Activated T-helper 17 cell treated with anti-CD3 and anti-CD28 coated beads, Interleukin-2, amount 50 U/mL, for 72 hours (primary cell): ENCODE measurements at places on chromosomes 6 and 20. TPM values are rescaled to one million over a fixed set of nuclear protein-coding genes. Genes with fewer than 3 reads are reported as not detected.
A peak's percentile ranks its signal among the peaks of the same experiment; 100 is the strongest.

GRCh38 chr6:22880686-22881433, 311.5 kb downstream of the HDGFL1 start:
- no peak for ATAC-seq

- no peak for ATAC-seq
Measured at GRCh38 chr6:87785229-87785862, 83.3 kb upstream of the AKIRIN2 start.

DNA sequence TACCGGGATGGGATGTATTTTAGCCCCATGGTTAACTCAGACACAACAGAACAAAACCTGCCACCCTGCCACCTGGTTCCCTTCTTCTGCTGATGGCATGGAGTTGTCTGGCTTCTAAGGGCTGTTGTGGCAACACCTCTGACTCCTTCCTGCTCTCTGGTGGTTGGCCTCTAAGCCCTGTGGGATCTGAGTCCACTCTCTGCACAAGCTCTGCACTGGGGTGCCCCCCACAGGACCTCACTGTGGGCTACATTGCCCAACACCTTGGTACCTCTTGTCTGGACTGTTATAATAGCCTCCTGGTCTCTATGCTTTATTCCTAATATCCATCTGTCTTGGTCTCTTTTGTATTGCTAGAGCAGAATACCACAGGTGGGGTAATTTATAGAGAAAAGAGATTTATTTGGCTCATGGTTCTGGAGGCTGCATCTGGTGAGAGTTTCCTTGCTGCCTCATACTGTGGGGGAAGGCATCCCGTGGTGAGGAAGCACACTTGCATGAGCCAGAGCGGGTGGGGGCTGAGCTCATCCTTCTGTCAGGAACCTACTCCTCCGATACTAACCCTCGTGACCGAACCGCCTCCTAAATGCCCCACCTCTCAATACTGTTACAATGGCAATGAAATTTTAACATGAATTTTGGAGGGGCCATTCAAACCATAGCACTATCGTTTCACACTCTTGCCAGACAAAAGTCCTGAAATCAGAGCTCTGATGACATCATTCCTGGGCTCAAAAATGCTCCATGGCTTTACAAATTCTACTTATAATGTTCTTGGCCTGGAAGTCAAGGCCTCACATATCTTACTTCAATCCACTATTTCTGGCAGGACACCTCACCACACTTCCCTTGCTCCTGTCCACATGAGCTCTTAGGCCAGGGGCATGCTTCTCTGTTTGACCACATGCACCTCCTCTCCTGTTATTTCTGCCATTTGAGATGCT, 127.2 kb downstream of the PAX1 start:
- no peak for ATAC-seq

DNA sequence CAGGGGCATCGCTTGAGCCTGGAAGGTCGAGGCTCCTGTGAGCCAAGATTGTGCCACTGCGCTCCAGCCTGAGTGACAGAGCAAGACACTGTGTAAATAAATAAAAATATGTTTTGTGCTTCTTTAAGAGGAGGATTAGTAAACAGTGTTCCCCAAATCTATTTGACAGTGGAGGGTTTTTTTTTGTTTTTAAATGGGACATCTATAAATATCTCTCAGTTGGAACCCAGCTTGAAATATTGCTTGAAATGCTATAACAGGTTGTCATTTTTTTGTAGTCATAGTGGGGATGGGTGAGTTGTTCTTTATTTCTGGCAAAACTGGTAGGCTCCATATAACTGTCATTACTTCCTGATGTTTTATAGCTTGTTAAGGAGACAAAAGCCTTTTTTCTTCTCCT, 54.3 kb downstream of the CARMIL1 start:
- no peak for ATAC-seq

DNA sequence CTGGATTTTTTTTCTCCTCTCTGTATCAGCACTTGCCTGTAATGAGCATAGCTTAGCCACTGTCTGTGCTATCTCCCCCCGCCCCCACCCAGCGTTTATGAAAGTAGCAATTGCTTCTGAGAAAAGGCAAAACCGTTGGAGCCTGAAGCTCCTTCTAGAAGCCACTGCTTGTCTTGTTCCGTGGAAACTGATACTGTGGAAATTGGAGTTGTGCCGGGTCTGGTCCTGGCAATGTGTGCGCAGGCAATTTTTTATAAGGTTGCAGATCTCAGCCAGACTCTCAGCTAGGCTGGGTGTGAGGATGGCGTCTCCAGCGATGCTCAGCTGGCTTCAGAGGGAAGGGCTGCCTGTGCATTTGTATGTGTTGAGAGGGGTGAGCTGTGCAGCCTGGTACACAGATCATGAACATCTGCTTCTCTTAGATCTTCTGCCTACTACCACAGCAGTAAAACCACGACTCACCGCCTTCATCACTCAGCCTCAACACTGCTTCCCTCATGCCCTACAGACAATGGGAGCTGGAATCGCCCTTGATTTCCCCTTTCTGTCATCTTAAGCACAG, 72.4 kb upstream of the GTSF1L start:
- ATAC-seq, result peak; percentile 21

- no peak for ATAC-seq
Measured at GRCh38 chr6:562052-562676, 94.7 kb downstream of the HUS1B start.

DNA sequence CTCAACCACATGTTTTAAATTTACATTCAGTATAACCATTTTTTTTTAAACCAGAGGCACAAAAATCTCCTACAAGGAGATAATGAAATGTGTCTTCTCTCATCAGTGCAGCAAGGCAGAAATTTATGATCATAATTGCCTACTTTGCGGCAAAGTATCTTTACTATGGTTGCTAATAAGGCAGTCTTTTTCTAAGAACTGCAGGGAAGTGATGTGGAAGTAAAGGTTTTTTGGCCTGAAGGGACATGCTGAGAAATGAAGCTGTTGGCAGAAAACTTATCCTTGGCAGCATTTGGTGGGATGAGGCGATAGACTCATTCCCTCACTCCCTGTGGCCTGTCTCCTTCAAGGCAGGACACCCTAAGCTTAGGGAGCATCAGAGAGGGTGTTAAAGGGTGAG, 48.7 kb downstream of the SCGN start:
- ATAC-seq, result no peak

- no peak for ATAC-seq
Measured at GRCh38 chr6:151186804-151187330, 52.9 kb upstream of the AKAP12 start.

DNA sequence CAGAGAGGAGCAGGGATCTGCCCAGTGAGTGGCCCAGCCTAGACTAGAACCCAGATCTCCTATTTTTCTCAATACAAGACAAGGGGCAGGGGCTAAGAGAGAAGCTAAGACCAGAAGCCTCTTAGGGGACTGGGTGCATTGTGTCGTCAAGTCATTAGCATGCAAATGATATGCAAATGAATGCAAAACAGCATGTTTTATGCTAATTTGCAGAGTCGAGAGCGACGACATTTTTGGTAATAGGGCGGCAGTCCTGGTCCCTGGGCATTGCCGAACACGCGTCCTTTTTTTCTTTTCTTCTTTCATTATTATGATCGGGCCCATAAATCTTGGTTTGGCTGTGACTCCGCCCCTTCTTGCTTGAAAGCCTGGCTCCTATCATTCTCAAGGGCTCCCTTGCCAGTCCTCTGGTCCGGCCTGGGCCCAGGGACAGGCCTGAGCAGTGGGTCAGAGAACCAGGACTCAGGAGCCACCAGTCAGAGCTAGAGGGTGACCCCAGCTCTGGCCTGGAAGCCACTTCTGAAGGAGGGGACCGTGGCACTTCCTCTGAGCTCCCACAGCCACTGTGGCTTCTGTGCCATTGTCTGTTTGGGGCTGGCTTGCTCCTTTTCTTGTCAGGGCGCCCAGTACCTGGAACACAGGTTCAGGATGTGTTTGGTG, 32.0 kb upstream of the SCRT2 start:
- ATAC-seq, result no peak

DNA sequence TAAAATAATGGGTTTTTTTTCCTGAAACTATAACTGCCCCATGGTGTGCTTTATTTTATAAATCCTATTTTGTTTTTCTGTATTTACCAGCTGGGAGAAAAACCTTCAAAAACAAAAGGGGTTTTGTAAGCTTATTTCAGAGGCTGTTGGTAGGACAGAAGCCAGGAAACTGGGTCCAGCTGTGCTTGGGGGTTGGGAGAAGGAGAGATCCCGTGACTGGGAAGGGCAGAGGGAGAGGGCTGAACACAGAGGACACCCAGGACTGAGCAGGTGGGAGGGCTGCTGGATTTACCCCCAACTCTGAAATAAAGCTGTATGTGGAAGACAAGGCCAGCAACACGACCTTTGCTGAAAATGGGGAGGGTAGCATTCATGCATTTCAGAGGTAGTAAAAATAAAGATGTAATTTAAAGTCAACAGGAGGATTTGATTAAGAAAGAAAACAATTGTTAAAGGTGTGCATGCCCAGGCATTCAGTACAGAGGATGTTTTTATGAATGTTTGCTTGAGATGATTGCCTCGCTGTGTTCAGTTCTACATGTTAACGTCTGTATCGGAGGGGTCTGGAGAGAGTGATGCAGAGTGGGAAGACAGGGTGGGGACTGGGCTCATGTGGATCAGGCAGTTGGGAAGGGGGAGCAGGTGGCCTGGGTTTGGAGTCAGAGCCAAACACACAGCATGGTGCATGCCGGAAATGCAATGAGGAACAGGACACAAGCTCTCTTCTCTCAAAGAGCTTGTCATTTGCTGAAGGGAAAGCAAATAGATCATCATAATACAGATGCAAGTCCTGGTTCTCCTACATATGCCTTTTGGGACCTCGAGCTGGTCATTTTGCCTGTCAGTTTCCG, 21.4 kb downstream of the ARFGEF3 start:
- ATAC-seq, result no peak

- no peak for ATAC-seq
Measured at GRCh38 chr6:123580331-123580730, 56.4 kb downstream of the TRDN start.

DNA sequence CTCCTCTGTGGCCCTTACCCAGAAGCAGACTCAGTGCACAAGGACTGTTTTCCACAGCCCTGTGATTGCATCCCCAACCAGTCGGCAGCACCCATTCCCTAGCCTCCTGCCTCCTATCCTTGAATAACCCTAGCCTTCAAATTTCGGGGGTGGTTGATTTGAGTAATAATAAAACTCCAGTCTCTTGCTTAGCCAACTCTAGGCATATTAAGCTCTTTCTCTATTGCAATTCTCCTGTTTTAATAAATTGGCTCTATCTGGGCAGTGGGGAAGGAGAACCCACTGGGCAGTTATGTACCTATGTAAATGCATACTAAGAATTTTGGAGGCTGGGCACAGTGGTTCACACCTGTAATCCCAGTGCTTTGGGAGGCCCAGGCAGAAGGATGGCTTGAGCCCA, 70.6 kb upstream of the ZMYND8 start:
- no peak for ATAC-seq

GRCh38 chr20:22862671-22863230, 172.4 kb upstream of the SSTR4 start:
- ATAC-seq, result no peak

GRCh38 chr6:134676307-134677281, 273.3 kb downstream of the ALDH8A1 start:
- no peak for ATAC-seq

The BMP7 gene
- total RNA-seq, result not detected

The STX11 gene
- total RNA-seq, result 25.9 TPM

The GRM1 gene
- not detected for total RNA-seq

The CYP24A1 gene
- total RNA-seq, result 0.08 TPM

The COL11A2 gene
- total RNA-seq, result 1.2 TPM
